Right lung (tissue), 10 donors: ENCODE measurements at places on chromosomes 1 and 21. TPM values are rescaled to one million over a fixed set of nuclear protein-coding genes. Genes with fewer than 3 reads are reported as not detected.

DNA sequence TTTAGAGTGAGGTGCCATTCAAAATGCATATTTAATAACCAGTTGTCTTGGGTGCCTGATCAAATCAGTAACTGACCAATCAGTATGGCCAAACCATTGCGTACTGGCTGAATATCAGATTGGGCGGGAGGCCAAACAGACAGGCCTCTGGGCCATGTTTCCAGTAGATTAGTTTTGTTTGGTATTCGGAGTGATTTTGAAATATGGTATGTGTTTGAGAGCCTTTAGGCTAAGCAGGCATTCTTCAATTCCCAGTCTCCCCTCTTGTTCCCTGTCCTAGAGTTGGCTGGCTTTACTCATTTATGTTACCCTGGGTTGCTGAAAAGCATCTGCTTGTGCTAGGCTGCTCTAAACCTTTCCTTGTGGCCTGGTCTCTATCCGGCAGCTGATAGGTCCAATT is 80.1 kb downstream of the BACH1 start:
- no peak for DNase-seq

Gene LHX8
- polyA plus RNA-seq = not detected

DNA sequence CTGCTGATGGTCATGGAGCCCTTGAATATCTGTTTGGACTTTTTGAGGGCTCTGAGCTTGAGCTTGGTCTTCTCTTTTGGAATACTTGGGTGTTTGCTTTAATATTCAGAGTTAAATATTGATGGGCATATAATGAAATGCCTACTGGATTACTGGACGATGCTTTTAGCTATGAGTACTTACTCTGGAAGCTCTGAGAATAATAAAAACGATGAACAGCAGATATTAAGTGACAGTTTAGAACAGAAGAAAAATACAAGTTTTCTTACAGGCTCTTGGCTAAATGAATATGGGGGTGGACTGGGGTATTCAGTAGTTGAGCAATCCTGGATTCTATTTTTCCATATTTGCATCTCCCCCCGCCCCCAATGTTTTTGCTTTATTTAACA is 20.7 kb downstream of the GALNT2 start:
- DNase-seq = no peak

- no peak for DNase-seq
Measured at GRCh38 chr1:3556336-3556735, 55.0 kb downstream of the MEGF6 start.

GRCh38 chr21:28822486-28823335 is 170.0 kb downstream of the LTN1 start:
- DNase-seq = peak; percentile 90

- no peak for DNase-seq
Measured at GRCh38 chr1:65953170-65953569, 160.5 kb downstream of the PDE4B start.

DNA sequence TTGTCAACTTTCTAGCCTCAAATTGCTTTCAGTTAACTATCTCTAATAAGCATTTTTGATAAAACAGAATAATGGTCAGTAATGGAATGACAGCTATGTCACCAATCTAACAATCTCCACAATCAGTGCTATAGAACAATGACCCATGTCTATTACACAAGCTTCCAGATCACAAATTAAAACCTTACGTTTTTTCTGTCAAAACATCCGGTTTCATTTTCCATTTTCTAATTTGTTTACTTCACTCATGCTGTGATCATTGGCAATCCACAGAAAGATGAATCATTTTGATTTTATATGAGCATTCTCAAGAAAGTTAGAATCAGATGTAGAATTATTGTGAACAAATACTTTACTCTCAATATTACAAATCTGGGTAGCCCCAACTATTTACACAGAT is 80.3 kb downstream of the KCNT2 start:
- no peak for DNase-seq

DNA sequence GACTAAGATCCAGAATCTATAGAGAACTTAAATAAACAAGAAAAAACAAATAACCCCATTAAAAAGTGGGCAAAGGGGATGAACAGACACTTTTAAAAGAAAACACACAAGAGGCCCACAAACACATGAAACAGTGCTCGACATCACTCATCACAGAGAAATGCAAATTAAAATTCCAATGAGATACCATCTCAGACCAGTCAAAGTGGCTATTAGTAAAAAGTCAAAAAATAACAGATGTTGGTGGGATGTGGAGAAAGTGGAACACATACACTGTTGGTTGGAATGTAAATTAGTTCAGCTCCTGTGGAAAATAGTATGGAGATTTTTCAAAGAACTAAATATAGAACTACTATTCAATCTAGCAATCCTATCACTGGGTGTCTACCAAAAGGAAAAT is 143.1 kb downstream of the IFI44 start:
- no peak for DNase-seq

Gene F5
- 1.5 TPM for polyA plus RNA-seq

DNA sequence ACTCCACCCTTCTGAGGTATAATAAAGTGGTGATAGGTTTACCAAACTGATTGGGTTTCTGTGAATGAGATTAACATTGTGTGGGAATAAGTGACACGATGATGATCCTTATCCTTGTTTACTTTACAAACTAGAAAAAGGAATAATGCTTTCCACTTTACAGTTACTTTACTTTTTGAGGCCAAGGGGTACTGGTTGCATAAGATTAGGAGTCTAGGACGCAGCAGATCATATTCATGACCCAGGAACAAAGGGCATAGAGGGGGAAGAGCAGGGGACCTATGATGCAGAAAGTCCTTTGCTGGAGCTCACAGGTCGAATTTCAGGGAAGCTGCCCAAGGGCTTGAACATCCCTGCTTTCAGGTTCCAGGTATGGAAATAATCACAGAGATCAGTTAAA is 20.4 kb downstream of the FGGY start:
- no peak for DNase-seq
